Effector CD4-positive, alpha-beta T cell (primary cell): ENCODE measurements at places on chromosomes 7 and 10.
A peak's percentile ranks its signal among the peaks of the same experiment; 100 is the strongest.

DNA sequence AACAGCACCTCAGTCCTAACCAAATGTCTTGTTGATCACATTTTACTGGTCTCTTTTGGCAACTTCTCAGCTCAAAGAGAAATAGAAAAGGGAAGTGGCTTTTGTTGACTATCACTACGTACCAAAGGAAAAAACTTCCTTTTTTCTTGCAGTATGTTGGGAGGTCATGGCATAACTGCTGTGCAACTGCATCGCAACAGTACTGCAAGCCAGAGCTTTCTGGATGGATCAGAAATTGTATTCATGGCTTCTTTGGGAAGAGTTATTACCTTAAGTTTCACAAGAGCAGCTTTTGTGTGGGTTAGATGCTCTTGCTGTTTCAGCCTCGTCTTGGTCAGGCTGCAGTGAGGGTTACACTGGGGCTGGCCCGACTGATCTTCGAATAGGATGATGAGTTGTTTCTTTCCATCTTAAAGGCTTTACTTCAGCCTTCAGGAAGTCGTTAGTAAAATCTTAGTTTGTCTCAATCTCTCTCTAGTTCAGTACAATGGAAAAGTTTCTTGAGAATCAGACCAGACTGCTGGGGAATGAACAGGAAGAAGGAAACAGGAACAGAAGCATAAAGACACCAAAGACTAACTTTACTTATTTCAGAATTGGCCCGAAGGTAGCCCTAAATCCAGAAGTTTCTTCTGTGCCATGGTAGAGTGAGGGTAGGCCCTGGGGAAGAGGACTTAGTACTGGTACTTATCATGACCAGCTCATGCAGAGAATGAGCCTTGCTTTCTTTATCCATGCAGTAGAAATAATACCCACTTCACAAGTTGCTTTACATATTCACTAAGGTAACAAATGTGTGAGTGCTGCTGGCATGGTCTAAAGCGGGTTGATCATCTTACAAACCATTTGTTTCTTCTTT, 153.6 kb downstream of the CELF2 start:
- DNase-seq = no peak

- no peak for DNase-seq
These were observed 98.4 kb downstream of the SNX10 start for GRCh38 chr7:26390016-26390415.

GRCh38 chr10:62264702-62265436, 3.8 kb downstream of the RTKN2 start:
- no peak for DNase-seq

- peak; percentile 4 for DNase-seq
These were observed 1.0 kb downstream of the PAXIP1 start for GRCh38 chr7:155001756-155002410.

DNA sequence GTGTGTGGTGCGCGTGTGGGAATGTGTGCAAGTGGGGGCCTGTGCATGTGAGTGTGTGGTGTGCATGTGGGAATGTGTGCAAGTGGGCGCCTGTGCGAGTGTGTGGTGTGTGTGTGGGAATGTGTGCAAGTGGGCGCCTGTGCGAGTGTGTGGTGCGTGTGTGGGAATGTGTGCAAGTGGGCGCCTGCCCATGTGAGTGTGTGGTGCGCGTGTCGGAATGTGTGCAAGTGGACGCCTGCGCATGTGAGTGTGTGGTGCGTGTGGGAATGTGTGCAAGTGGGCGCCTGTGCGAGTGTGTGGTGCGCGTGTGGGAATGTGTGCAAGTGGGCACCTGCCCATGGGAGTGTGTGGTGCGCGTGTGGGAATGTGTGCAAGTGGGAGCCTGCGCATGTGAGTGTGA, 232.2 kb downstream of the FANK1 start:
- DNase-seq = no peak

- peak; percentile 62 for DNase-seq
These were observed 29.8 kb upstream of the PURB start for GRCh38 chr7:44914992-44915607.

- DNase-seq = no peak
These were observed 40.2 kb downstream of the ASB13 start for GRCh38 chr10:5625992-5626777.

GRCh38 chr7:5625938-5626337, 155.5 kb downstream of the RNF216 start:
- no peak for DNase-seq

GRCh38 chr10:76398043-76398710, 966.8 kb downstream of the LRMDA start:
- DNase-seq = no peak

GRCh38 chr10:11146402-11147171, 128.9 kb downstream of the CELF2 start:
- DNase-seq = no peak

DNA sequence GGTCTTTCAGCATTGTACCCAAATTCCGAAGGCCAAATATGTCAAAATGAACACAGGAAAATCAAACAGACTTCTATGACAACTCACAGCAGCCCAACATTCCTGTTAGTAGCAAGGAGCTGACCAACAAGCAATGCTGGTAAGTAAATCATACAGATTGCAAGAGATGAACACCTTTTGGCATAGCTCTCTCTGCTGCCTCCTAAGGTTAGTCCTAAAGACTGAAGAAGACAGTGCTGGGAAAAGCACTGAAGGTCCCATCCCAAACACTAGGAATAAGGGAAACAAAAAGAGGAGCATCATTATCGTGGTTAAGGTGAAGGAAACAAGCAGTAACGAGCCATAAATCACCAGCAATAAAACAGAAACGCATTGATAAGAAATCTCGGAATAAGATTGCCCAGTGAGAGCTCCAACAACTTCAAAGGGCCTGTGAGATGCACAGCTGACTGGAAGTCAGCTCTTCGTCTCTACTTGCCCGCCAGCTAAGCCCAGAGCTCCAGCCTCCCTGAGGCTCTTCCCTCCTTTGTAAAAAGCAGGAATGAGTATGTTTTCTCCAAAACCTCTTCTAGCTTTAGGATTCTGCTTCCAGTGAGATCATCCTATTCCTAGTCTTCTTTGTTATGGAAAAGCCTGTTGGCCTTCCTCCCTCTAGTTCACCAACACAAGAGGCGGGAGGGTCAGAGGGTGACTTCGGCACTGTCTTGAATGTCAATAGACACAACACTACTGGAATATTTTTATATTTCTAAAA, 15.3 kb downstream of the NUDT5 start:
- DNase-seq = no peak

DNA sequence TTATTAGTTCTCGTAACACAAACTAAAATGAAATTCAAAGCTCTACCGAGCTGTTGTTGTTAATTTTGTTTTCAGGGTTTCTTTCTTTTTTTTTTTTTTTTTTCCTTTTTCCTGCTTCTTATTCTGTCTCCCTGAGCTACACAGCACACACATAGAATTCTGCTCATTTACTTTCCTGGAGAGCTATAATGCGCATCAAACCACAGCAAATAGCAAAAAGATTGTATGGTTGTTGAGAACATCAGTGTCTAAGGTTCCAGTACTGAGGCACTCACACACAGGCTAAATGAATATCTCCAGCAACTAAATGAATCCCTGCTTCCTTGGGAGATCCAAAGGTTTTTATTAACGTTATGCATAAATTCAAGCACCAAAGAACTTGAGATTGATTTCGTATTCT, 418.3 kb downstream of the PLXDC2 start:
- DNase-seq = no peak

- no peak for DNase-seq
These were observed 21.3 kb downstream of the DLG5 start for GRCh38 chr10:77905086-77905748.

DNA sequence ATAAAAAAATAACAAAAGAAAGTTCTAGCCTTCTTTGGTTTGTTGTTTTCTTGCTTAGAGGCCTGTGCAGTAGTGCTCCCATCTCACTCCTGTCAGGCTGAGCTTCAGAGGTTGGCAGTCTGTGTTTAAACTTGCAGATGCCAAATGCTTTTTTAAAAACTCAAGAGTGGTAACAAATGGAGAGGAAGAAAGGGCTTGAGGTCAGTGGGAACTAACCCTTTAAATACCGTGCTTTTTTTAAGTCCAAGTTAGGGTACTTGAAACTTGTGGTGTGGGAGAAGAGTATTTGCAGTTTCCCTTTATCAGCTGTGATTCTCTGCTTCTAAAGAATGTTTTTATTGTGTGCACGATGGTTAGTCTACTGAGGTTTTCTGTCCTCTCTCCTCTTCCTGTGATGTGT, 29.4 kb downstream of the ZRANB1 start:
- DNase-seq = no peak

- no peak for DNase-seq
These were observed 7.5 kb downstream of the MRPL32 start for GRCh38 chr7:42939457-42940240.

GRCh38 chr7:2863461-2864066, 19.5 kb upstream of the GNA12 start:
- DNase-seq = peak; percentile 41

- no peak for DNase-seq
These were observed 34.8 kb downstream of the CFAP43 start for GRCh38 chr10:104197364-104197763.
